Activated CD4-positive, CD25-positive, alpha-beta regulatory T cell treated with anti-CD3 and anti-CD28 coated beads, Interleukin-2, amount 50 U/mL, for 72 hours (primary cell): ENCODE measurements at places on chromosomes 3 and 15.

DNA sequence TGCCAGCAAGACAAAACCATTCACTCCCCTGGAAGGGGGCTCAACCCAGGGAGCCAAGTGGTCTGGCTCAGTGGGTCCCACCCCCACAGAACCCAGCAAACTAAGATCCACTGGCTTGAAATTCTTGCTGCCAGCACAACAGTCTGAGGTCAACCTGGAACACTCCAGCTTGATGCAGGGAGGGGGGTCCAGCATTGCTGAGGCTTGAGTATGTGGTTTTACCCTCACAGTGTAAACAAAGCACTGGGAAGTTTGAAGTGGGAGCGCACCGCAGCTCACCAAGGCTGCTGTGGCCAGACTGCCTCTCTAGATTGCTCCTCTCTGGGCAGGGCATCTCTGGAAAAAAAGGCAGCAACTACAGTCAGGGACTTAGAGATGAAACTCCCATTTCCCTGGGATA lies 81.7 kb downstream of the MSL2 start:
- DNase-seq = no peak

DNA sequence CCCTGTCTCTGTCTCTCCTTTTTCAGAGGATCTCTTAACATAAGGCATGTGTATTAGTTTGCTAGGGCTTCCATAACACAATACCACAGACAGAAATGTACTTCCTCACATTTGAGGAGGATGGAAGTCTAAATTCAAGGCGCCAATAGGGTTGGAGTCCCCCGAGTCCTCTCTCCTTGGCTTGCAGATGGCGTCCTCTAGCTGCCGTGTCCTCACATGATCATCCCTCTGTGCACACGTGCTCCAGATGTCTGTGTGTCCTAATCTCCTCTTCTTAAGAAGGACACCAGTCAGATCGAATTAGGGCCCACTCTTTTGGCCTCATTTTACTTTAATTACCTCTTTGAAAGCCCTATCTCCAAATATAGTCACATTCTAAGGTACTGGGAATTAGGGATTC lies 23.0 kb upstream of the BFSP2 start:
- no peak for DNase-seq

DNA sequence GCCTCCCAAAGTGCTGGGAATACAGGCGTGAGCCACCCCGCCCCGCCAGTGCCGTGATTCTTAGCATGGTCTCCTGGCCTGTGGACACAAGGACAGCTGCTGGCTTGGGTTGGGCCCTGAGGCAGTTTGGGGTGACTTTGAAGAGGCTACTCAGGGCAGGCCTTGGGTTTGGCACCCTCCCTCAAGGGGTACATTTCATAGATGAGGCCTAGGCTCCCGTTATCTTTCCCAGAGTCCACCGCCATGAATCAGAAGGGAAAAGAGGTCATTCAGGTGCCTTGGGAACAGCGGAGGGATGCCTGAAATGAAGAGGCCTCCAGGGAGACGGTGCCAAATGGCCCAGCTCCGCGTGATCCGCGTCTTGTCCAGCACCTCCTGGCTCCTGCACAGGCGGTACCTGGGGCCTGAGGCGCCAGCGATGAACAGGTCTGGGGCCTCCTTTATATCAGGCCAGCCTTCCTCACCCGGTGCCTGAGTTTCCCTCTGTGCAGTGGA lies 9.3 kb downstream of the GNAI2 start:
- no peak for DNase-seq

- no peak for DNase-seq
These were observed 866.9 kb downstream of the FHIT start for GRCh38 chr3:60384341-60384740.

GRCh38 chr3:35592589-35593295 lies 46.6 kb upstream of the ARPP21 start:
- DNase-seq = no peak

DNA sequence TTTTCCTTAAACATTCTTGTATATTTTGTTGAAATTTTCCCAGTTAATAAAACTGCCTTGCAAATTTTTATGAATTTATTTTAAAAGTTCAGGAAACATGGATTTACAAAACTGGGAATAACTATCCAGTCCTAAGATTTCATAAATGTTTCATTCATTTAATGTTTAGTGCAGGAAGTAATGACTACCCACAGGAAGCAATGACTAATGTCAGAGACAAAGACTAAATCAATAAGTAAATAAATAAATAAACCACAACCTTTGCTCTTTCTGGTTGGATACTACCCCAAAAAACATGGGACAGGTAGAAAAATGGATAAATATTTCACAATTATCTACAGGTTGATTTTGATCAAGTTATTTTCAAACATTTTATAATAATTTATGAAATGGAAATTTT lies 48.8 kb upstream of the TMCO5A start:
- DNase-seq = no peak

- no peak for DNase-seq
These were observed 195.6 kb downstream of the ZBBX start for GRCh38 chr3:167184511-167184910.

GRCh38 chr3:114338651-114339357 lies 45.0 kb downstream of the TIGIT start:
- no peak for DNase-seq

GRCh38 chr15:67101911-67102598 lies 36.7 kb downstream of the SMAD3 start:
- no peak for DNase-seq

DNA sequence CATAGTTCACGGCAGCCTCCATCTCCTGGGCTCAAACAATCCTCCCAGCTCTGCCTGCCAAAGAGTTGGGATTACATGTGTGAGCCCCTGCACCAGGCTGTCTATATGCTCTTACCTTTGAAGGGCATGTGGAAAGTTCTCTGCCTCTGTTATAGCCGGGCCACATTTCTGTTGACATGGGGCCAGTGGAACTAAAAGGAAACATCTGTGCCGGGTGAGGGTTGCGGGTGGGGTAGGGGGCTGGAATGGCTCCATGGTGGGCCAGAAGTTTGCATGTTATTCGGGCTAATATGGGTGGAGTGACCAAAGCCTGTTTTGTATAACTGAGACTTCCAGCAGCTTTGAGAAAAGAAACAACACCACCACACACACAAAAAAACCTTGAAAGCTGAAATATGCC lies 8.3 kb upstream of the CLEC3B start:
- DNase-seq = no peak

- DNase-seq = no peak
These were observed 41.0 kb downstream of the GOLGA6A start for GRCh38 chr15:74041311-74041756.

DNA sequence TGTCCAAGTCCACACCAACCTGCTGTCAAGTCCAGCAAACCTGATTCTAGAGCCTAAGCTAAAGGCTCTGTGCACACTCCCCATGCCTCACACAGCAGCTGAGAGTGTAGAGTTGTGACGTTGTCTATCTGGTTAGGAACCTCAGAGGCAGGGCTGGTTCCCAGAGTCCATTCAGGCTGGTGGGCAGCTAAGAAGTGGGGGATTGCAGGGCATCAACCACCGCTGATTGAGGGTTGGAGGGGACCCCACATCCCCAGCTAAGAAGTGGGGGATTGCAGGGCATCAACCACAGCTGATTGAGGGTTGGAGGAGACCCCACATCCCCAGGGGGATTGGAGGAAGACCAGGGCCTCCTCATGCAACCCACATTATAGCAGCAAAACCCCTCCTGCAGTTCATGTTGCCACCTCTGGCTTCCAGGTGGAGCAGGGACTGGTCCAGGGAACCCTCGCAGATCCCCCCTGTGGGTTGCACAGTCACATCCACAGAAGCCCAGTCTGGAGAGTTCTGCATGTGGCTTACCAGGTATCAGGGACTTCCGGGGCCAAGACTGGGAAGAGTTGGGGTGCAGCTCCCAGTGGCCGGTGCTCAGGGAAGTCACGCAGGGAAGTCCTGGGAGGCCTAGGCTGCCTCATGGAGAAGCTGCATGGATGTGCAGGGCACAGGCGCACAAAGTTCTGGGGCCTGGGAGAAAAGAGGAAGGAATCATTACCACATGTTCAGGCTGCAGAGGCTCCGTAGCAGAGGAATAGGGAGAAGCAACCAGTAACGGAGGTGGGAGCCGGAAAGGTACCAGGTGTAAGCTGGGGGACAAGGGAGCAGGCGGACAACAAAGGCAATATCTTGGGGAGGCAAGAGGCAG lies 71.4 kb upstream of the PCSK6 start:
- DNase-seq = no peak

- DNase-seq = no peak
These were observed 44.8 kb upstream of the HES1 start for GRCh38 chr3:194091141-194091540.

DNA sequence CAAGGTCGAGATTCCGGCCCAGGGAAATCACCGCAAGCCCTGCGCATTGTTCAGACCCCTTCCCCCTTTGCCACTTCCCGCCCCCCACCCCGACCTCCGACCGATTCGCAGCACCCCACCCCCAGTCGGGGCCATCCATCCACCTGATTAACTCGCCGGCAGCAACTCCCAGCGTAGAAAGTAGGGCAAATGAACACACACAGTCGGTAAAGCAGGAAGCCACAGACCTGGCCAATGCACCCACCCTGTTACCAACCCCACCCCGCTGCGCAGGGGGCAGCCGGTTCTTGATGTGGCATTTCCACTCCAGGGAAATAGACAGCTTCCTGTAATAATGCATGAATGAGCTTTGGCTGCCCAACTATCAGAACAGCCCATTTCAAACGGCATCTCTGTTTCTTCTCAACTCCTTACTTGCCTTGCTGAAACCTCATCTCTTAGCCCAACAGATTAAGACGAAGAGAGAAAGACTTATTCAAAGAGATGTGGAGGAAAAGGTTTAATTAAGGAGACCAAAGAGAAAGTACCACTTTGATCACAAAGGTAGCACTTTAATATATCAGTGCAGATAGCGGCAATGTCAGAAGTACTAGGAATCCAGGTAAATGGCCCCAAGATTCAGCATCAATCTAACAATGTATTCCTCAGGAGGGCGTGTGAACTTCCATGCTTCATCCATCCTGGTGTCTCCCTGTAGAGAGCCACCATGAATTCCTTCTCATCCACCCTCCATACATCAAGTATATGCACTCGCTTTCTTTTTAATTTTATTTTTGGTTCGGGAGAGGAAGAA lies 1.9 kb downstream of the TNIK start:
- DNase-seq = no peak

GRCh38 chr3:81352867-81353266 lies 408.6 kb downstream of the GBE1 start:
- DNase-seq = no peak

DNA sequence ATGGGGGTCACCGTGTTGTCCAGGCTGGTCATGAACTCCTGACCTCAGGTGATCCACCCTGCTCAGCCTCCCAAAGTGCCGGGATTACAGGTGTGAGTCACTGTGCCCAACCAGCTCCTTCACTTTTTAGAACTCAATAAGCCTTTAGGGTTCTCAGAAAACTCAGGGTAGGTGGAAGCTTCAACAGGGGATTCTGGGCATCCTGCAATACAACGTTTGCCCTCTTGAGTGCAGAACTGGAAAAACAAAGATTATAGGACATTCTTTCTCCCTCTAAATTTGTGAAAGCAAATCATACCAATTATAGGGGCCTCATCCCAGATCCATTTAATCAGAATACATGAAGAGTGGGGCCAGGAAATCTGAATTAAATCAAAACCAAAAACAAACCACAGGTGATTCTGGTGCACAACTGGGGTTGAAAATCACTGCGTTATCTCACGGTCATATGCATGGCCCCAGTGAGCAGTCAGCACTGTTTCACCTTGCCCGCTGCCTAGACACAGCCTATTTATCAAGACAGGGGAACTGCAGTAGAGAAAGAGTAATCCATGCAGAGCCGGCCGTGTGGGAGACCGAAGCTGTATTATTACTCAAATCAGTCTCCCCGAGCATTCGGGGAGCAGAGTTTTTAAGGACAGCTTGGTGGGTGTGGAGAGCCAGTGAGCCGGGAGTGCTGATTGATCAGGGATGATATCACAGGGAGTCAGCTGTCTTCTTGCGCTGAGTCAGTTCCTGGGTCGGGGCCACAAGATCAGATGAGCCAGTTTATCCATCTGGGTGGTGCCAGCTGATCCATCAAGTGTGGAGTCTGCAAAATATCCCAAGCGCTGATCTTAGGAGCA lies 58.4 kb downstream of the TMEM44 start:
- DNase-seq = no peak

GRCh38 chr3:179991104-179991503 lies 45.6 kb downstream of the PEX5L start:
- DNase-seq = no peak

GRCh38 chr3:49424816-49425215 lies 2.5 kb upstream of the AMT start:
- DNase-seq = no peak

DNA sequence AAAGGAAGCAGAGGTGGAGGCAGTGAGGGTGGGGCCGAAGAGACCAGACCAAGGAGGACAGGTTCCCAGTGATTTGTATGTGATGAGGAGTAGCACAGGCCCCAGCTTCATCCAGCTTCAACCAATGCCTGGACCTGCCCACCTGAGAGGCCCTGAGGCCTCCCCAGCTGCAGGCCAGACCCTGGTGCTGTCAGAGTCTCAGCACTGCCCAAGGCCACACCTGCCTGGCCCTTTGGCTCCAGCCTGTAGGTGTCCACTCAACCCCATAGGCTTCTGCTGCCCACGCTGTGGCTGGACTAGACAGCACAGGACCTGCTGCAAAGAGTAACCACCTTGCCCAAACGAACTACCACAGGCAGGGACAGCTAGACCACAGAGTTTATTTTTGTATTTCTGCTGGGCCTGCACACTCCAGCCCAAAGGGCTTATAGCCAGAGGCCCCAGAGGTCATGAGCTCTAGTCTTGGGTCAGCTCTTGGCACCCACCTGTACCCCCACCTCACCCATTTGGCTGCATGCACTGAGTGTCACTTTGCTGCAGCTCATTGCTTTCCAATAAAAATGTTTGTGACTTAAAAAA lies 81.9 kb upstream of the CDV3 start:
- no peak for DNase-seq

- no peak for DNase-seq
These were observed 213.8 kb upstream of the FEZF2 start for GRCh38 chr3:62587169-62587568.

DNA sequence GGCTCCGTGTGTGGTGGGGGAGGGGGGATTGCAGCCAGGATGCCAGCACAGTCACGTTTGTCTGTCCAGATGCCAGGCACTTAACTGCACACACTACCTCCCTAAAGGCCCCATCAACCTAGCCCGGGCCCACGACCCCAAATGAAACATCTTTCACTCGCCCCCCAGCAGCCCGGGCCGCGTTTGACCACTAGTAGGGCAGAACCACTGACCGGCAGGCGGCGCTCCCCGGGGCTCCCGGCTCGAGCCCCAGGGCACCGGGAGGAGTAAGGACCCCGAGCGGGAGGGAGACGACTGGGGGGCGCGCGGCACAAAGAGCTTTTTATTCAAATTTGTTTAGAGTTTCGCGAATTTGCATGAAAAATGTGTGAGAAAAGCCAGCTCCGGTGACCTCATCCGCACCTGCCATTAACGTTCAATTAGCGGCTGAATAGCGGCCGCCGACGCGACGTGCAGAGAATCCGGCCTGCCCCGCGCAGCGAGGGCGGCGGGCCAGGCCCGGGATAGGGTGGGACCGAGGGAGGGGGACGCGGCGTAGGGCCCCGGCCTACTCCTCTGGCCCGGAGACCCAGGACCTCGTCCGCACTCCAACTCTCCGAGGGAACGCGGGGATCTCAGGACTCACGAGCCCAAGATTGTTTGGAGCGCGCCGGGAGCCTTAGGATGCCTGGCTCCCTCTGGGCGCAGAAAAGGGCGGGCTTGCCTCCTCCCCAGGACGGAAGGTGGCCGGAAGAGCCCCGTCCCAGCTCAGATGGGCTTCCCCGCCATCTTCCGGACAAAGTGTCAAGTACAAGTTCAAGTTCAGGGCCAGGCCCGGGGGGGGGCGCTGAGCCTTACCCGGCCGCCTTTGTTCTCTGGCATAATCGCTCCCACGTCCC lies 64.9 kb upstream of the POLG start:
- no peak for DNase-seq

- no peak for DNase-seq
These were observed 512.6 kb upstream of the ADAMTS9 start for GRCh38 chr3:65200310-65200970.

- no peak for DNase-seq
These were observed 478.2 kb upstream of the ROBO2 start for GRCh38 chr3:76561494-76562236.
